NCI-H1694 (cell line): ENCODE measurements at places on chromosomes 11 and 22.

GRCh38 chr11:845872-846495, 3.3 kb downstream of the TSPAN4 start:
- DNase-seq, result no peak

DNA sequence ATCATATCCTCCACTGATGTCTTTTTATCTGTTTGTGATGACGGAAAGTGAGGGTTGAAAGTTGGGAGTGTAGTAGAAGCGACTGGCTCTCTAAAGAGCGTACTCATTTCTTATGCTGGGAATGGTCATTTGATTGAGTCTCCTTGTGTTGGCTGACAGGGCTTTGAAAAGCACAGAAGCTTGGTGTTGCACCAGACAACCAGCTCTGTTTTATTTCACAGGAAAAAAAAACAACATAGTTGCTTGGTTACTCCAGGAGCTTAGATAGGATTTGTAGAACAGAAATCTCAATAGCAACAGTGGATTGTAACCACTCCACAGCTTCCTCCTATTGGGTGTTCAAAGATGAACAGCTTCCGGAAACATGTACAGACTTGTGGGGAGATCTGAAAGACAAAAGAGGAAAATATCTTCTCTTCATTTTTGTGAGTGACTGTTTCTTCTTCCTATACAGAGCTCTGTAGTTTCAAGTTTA, 2.7 kb downstream of the RBM14 start:
- no peak for DNase-seq

DNA sequence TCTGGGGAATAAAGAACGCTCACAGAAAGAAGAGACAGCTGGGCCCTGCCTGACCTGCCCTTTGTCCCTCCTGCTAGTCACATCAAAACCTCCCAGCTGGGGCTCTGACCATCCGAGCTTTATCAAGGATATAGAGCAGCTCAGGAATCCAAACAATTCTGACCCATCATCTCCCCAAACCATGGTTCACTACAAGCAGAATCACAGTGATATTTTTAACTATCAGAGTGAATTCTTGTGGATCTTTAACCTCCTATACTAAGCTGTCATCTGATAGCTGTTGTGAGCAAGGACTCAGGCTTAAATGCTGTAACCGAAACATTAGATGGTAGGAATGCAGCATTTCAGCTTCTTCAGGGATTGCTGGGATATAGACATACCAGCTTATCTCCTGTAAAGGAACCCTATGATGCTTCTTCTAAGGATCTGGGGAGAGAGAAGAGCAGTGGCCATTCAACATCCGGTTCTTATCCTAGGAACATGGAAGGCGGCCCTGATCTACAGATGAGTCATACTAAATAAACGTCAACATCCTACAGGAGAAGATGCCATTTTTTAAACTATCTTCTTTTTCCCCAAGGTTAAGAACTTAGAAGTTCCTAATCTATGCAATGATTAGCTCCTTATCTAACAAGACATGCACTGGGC, 84.7 kb upstream of the AKIP1 start:
- no peak for DNase-seq

DNA sequence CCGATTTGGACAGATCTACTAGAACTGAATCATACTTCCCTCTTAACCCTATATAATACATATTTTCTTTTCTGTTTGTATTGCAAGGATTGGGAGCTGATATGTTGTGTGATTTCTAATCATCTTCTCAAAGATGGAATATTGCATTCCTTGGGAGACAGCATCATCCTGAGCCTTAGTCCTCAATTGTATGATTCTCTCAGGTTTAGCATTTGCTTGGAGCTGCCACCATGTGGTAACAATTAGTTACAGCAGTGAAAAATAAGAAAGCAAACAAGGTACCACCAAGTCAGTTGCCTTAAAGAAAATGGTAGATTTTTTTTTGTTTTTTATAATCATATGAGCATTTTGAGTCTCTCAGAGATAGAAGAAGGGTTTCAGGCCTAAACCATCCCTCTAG, 11.9 kb downstream of the SNX19 start:
- DNase-seq, result no peak

GRCh38 chr22:46092011-46092410, 58.3 kb upstream of the PPARA start:
- DNase-seq, result no peak

- DNase-seq, result no peak
Observed at GRCh38 chr22:25569361-25569760, 4.9 kb downstream of the GRK3 start.

- no peak for DNase-seq
Observed at GRCh38 chr22:21447694-21448402, 19.3 kb upstream of the TMEM191C start.

- DNase-seq, result no peak
Observed at GRCh38 chr11:95354304-95354703, 123.3 kb upstream of the SESN3 start.

DNA sequence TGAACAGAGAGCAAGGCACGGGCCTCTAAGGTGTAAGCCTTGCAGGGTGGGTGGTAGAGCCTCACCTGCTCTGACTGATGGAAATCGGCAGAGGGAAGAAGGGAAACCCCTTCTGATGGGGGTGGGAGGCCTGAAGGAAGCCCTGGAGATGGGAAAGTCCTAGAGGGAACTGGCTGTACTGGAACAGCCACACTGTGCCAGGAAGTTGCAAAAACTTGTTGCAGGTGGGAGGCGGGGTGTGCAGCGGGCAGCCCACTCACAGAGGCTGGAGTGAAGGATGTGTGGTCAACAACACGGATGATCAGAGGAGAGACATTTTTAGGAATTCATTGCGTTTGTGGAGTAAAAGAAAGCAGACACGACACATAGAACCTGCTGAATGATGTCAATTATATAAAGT, 91.3 kb downstream of the ZC3H12C start:
- DNase-seq, result no peak

GRCh38 chr11:114098927-114099326, 39.4 kb downstream of the ZBTB16 start:
- no peak for DNase-seq

- no peak for DNase-seq
Observed at GRCh38 chr11:91972665-91973266, 251.9 kb upstream of the FAT3 start.

DNA sequence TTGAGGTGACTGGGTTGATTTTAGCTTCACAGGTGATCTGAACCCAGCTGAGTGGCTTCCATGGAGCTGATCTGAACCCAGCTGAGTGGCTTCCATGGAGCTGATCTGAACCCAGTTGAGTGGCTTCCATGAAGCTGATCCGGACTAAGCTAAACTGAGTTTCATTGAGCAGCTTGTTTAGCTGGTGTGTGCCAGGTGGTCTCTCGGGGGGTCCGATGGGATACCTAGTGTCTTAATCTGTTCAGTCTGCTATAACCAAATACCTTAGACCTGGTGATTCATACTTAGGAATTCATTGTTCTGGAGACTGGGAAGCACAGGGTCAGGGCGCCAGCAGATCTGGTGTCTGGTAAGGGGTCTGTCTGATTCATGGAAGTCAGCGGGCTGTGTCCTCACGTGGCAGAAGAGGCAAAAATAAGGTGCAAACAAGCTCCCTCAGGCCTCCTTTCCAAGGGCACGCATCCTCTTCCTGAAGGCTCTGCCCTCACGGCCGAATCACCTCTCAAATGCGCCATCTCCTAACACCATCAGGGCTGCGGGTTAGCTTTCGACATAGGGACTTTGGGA, 52.5 kb upstream of the KCNQ1OT1 start:
- no peak for DNase-seq
